ENCODE measurements at places on chromosomes 11 and 22.

GRCh38 chr11:17767914-17768313 is 33.3 kb downstream of the KCNC1 start:
- DNase-seq = no peak

DNA sequence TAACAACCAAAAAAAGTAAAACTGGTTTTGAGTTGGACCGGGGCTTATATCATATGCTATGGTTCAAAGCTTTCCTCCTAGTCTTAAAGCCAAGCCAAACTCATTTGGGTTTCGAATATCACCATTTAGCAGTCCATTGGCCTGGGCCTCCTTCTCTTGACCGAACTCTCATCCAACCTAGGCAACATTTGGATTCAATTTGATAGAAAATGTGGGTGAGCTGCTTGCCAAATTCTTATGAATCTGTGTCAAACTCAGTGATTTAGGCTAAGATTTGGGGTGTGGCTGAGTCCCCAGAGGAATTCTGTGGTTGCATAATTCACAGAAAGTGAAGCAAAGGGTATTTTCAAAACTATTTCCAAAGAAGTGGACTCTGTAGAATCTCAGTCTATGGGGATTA is 83.7 kb downstream of the BLID start:
- DNase-seq = no peak

- no peak for DNase-seq
Observed at GRCh38 chr11:1516273-1517067, 29.9 kb upstream of the MOB2 start.

DNA sequence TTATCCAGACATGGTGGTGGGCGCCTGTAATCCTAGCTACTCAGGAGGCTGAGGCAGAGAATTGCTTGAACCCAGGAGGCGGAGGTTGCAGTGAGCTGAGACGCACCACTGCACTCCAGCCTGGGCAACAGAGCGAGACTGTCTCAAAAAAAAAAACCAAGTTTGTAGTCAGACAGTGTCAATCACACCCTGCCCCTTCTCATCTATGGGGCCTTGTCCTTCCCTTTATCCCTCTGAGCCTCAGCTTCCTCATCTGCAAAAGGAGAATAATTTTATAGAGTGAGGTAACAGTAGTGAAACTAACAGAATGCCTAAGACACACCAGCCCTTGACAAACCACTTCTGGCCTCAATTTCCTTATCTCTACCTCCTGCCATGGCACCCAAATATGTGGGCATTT is 10.7 kb downstream of the BCL9L start:
- DNase-seq = no peak

DNA sequence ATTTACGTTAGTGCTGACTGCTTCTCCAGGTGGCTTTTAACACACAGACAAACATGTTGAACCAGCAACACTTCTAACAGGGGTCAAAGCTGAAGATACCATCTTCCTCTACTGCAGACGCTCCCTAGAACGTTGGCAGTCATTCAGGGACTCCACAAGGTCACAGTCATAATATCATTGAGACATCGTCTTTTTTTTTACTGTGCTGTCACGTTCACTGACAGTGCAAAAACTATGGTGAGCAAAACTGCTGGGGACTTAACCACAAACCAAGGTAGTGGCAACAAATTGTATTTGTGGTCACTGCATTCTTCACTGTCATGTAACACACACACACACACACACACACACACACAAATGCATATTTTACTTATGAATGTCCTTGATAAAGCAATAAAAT is 244.9 kb downstream of the CASP12 start:
- no peak for DNase-seq

GRCh38 chr22:36368359-36368983 is 19.3 kb downstream of the MYH9 start:
- no peak for DNase-seq

DNA sequence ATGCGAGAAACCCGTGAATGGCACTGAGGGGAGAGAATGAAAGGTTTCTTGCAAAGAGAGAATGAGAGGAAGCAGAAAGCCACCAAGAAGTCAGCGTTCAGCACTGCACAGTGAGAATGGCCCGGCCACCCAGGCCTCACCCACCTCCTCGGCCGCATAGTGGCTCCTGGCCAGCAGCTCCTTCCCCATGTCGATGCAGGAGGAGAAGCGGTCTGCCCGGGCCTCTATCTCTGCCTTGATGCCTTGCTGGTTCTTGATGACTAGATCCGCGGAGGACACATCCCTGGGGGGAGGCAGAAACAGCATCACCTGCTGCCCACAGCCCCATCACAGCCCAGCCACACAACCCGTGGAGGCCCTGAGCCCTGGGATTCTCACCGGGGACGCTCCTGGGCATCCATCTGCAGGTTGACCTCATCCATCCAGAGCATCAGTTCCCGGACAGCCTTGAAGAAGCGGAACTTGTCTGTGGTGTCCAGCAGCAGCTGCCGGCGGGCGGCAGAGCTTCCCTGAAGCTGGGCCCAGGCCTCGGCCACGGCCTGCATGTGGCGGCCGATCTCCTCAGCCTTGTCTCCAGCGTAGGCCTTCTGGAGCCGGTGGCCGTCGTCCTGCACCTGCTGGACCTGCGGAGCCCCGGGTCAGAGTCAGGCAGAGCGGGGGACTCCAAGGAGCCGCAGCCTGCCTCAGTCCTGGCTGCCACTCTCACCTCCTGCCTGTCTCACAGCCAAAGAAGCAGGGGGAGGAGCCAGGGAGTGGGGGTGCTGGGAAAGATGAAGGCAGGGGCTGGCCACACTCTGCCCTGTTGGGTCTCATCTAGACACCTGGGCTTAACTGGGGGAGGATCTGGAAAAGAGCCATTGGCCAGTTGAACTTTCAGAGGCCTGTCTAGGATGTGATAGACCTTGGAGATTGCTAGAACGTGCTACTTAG is 12.2 kb upstream of the RBM4B start:
- DNase-seq = no peak
